HAP-1 (cell line): ENCODE measurements at places on chromosomes 12 and 14.

GRCh38 chr14:90548455-90548854 is 151.6 kb downstream of the CALM1 start:
- no peak for DNase-seq

GRCh38 chr12:89552376-89552775 is 26.5 kb upstream of the POC1B start:
- DNase-seq: no peak

- peak; percentile 19 for DNase-seq
These were observed 693 bp downstream of the MAP3K9 start for GRCh38 chr14:70808416-70809224.

DNA sequence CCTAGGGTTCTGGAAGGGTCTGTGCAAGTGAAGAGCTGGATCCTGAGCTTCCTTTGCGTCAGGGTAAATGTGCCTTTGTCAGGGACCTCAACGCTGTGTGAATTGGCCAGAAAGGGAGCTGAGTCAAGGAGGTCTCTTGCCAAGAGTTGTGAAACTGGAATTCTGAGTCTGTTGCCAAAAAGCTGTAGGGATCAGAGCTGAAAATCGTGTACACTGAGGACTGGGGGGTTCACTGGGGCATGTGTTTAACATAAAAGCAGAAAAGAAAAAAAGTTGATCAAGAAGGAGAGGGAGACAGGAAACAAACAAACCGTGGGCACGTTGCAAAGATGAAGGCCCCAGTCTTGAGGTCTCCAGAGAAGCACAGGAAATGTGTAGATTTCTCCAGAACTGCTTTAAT is 1081.5 kb downstream of the VRK1 start:
- no peak for DNase-seq
